ENCODE measurements at places on chromosomes 5 and 9.

GRCh38 chr5:14267166-14267838 is 124.2 kb downstream of the TRIO start:
- no peak for DNase-seq

DNA sequence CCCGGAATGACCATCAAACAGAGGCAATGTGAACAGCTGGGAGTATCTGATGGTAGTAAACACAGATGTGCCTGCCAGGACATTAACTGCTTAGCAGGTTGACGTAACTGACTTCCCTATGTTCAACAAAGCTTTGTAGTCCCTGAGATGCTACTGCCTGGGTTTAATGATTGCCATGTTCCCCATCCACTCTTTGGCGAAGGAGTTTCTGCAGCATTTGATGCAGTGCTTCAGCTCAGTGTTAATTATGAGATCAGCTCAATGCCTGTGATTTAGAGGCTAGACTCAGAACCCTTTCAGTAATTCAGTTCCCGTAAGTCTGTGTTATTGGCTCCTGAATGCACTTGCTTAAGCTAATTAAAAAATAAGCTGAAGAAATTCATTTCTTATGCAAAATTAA is 547.3 kb upstream of the ZNF608 start:
- DNase-seq: no peak

GRCh38 chr9:24258626-24259025 is 287.1 kb downstream of the IZUMO3 start:
- DNase-seq: no peak

GRCh38 chr5:67815455-67816391 is 399.8 kb upstream of the PIK3R1 start:
- no peak for DNase-seq

DNA sequence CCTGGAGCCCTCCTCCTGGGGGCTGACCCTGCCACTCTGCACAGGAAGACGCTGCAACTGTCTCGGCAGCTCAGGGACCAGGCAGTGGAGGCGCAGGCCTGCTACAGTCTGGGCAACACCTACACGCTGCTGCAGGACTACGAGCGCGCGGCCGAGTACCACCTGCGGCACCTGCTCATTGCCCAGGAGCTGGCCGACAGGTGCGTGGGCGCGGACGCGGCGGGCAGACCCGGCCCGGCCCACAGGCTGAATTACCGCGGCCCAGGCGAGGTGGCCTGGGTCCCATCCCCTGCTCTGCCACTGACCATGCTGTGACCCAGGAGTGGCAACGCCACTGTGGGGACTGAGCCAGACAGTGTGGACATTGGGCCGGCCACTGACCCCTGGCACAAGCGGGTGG is 11.2 kb downstream of the GPSM1 start:
- no peak for DNase-seq

- peak; percentile 78 for DNase-seq
Observed at GRCh38 chr5:111748304-111748763, 8.7 kb downstream of the NREP start.

GRCh38 chr5:144125163-144125726 is 45.2 kb downstream of the YIPF5 start:
- no peak for DNase-seq

- no peak for DNase-seq
Observed at GRCh38 chr5:52814352-52815148, 26.8 kb downstream of the ITGA1 start.

DNA sequence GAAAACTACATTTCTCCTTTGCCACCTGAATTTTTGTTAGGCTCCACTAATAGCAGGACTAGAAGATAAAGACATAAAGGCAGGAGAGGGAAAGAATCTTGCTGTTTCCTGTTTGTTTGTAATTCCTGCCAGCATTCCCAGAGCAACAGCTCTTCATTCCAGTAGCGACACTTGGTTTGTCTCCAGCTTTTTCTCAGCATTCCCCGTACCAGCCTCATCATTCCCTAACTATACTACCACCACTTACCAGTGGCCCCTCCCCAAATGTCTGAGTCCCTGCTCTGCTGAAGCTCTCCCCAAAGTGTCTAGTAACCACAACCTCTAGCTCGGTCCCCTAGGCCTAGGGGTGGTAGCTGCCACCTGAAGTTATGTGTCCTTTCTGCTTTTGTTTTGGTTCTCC is 18.6 kb downstream of the CETN3 start:
- DNase-seq: no peak

DNA sequence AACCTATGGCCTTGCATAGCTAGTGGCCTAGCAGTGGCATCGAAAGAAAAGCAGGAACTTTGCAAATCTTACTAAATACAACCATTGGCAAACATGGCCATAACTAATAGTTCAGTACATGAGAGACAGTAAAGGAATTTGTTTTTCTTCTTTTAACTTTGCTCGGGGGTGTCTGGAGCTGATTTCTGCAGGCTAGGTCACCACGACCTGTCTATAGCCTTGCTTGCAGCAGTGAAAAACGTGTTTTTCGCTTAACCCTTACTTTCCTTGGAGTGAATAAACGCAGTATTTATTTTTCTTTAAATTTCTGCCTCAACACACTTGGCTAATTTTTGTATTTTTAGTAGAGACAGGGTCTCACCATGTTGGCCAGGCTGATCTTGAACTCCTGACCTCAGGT is 19.9 kb downstream of the NAIF1 start:
- DNase-seq: no peak

GRCh38 chr9:90449213-90449925 is 193.3 kb downstream of the DIRAS2 start:
- no peak for DNase-seq

- no peak for DNase-seq
Observed at GRCh38 chr5:54017580-54017979, 292.8 kb downstream of the ARL15 start.

DNA sequence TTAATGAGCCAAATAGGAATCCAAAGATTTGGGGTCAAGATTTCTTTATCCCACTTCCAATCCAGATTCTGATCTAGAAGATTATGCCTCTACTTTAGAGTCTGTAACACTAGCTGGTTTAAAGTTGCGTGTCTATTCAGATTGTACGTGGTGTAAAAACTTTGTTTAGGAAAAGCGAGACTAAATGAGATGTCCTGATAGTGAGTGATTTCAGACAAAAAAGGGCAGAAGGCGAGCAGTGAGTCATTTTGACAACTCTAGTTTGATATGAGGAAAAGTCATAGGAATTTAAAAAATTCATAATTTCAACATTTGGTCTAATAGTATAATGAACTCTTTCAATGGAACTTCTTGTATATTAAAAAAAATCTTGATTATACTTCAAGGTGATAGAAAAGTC is 119.6 kb upstream of the KLF9 start:
- DNase-seq: no peak

GRCh38 chr5:3511934-3512333 is 83.7 kb upstream of the IRX1 start:
- DNase-seq: no peak

GRCh38 chr5:93017849-93018248 is 563.2 kb downstream of the NR2F1-AS1 start:
- no peak for DNase-seq

DNA sequence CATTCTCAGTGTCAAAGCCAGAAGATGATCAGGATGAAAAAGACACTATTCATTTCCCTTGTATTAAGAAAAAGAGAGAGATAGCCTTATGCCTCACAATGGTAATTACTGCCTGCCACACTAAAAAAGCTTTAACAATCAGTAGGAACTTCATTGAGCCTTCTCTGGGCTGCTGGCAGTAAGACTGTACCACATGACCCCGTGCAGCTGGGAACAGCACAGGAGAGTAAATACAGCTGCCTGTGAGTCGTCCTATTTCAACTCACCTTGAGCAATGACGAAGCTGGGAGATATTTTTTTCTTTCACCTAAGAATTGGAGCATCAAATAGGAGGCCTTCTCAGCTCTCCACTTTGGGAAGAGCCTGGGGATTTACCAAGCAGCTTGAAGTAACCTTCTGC is 316.3 kb downstream of the GABRB2 start:
- DNase-seq: no peak

DNA sequence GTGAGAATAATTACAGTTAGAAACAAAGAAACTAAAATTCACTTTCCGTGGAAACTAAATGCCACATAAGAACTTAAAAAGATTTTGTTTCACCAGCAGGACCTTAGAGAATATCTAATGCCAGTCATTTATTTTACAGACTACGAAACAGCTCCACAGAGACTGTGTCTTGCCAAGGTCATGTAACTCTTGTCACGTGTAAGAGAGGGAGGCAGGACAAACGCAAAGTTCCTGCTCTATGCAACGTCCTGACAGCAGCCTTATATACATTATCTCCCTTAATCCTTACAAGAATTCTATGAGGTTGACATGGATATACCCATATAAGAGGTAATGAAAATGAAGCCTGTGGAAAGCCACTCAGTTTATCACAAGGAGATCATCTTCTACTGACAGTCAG is 39.4 kb downstream of the CTNNAL1 start:
- no peak for DNase-seq

DNA sequence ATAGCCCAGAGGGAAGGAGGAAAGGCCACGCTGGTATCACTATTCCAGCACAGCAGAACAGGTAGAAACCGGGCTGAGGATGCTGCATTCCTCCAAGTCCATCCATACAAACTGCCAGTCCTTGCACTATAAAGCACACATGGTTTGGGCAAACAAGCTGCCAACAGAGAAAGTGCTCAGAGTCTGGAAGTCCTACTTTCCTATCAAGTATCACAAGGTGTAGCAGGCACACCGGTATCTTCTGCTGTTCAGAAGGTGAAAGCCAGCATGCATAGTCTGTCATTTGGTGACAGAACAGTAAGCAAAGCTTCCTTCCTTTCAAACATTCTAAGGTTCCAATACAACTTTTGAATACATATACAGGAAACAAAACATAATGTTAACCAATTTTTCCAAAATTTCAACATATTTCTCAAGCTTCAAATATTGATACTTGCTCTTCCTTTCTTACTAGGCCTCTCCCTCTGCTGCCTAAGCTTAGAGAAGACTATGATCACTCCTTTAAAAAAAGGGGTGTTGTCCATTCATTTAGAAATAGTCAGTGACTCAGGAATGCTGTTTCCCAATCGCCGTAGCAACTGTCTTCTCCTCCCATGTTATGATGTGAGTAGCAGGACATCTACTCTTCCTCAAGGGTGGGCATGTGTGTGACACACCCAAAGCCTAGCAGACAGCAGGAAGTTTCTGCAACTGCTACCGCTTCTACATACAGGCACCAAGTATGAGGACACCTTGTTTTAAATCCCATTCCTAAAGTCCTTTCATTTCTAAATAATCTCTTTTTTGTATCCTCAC is 14.7 kb downstream of the DIAPH1 start:
- DNase-seq: peak; percentile 95

DNA sequence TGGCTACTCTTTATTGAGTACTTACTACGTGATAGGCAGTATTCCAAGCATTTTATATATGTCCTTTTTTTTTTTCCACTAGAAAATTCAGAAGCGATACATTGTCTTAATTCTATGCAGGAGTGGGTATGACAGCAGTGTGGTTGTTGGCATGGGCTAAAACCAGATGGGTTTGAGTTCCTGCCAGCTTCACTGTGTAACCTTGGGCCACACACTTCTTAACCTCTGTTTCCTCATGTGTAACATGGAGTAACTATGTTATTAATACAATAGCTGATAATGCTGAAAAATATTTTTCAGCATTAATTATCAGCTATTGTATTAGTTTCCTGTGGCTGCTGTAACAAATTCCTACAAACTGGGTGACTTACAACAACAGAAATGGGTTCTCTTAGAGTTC is 12.0 kb downstream of the SNX18 start:
- no peak for DNase-seq
